ENCODE measurements at places on chromosomes 4 and X. TPM values are rescaled to one million over a fixed set of nuclear protein-coding genes. Genes with fewer than 3 reads are reported as not detected.

Gene CPE
- 129 TPM for total RNA-seq

Gene TLR6
- total RNA-seq: 0.89 TPM

Gene MTNR1A
- 2.6 TPM for total RNA-seq

Gene IKBKG
- 19.1 TPM for total RNA-seq

Gene PROM1
- 105 TPM for total RNA-seq

Gene IL2RG
- total RNA-seq: 0.41 TPM

Gene SNX12
- 77.0 TPM for total RNA-seq

Gene CPXCR1
- not detected for total RNA-seq

Gene SORCS2
- total RNA-seq: 2.2 TPM

Gene CFI
- 0.24 TPM for total RNA-seq

Gene AFF2
- total RNA-seq: 8.4 TPM

Gene TEX11
- 6.5 TPM for total RNA-seq

Gene BEND2
- not detected for total RNA-seq

Gene DGAT2L6
- not detected for total RNA-seq

Gene XAGE1A
- total RNA-seq: not detected

Gene BEX5
- total RNA-seq: 26.8 TPM

Gene MAP3K15
- total RNA-seq: 4.2 TPM

All from progenitor cell of endocrine pancreas (in vitro differentiated cells).